ENCODE measurements at places on chromosomes 11 and 22. TPM values are rescaled to one million over a fixed set of nuclear protein-coding genes. Genes with fewer than 3 reads are reported as not detected.

DNA sequence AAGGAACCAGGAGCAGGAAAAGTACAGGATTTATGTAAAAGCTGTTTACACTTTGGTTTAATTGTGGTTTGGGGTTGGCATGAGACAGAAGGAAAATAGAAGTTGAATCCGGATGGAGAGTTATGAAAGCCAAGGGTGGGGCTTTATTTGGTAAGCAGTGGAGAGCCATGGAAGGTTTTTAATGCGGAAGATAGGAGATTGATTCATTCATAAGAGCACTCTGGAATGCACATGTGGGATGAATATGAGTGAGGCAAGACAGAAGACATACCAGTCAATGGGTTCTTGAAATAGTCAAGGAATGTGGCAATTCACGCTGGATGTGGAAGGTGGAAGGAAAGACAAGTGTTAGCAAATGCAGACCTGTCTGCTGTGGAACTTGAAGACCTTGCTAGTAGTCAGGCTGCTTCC, 9.3 kb upstream of the GLB1L3 start:
- H3K27me3 ChIP-seq = no peaks in the 10 kb centered on the region
- no peak overlapping the region for H3K4me3 ChIP-seq
- peaks cover 24% of the 10 kb centered on the region for H3K4me1 ChIP-seq
- no peak for DNase-seq
- peaks cover 3% of the 10 kb centered on the region for H3K36me3 ChIP-seq
- H3K27ac ChIP-seq = no peak overlapping the region

DNA sequence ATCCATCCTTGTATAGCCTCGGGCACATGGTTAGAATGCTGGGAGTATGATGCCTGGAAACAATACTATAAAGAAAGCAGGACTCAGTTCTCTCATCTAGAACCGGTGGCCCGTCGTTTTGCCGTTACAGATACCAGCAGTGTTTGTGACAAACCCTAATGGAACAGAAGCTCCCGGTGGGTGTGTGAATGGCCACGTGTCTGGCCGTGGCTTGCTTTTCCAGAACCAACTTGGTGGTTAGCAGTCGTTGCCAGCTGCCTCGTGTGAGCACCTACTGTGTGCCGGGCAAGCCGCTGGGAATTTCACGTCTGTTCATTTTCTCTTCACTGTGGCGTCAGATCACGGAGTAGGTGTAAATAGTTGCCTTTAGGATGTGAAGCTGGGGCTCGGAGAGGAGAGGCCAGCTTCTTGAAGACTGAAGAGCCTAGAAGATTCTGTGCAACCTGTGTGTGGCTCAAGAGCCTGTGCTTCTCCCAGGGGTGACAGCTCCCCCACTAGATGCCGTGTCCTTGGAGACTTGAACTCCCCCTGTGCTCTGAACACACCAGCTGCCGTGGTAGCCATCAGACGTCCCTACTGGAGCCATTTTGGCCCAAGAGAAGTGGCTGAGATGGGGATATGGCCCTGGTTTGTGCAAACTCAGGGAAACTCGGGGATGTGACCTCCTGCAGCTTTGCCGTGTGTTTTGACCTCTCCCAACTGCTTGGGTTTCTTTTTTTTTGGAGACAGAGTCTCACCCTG, 57.5 kb upstream of the PPARA start:
- no peak overlapping the region for H3K4me3 ChIP-seq
- H3K4me1 ChIP-seq = peaks cover 6% of the 10 kb centered on the region
- no peak overlapping the region for H3K27ac ChIP-seq
- H3K36me3 ChIP-seq = no peaks in the 10 kb centered on the region
- DNase-seq = no peak

DNA sequence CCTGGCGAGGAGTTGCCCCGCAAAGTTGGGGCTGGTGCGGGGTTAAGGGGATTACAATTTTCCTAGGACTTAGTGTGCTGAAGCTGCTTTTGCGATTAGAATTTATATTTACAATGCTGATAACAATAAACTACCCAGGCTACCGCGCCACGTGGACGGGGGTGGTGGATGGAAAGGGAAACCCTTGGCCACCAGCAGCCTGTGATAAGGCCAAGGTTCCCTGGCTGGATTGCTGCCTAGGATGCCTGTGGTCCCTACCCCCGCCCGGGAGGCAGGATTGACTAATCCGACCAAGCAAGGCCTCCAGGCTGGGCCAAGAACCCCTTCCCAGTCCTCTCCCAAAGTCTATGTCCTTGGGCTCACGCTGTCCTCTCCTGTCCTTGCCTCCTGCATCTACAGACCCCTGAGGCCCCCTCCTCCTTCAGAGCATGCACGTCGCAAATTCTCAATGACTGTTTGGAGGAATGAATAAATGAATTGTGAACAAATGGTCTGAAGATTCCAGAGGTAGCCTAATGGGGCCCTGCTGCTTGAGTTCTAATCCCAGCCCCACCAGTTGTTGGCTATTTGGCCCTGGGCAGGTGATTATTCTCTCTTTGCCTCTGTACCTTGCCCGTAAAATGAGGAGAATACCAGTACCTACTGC, 7.6 kb upstream of the CHKA start:
- DNase-seq = no peak
- H3K4me3 ChIP-seq = no peak overlapping the region
- peaks cover 3% of the 10 kb centered on the region for H3K4me1 ChIP-seq
- peaks cover 7% of the 10 kb centered on the region for H3K36me3 ChIP-seq
- H3K27me3 ChIP-seq = peaks cover 20% of the 10 kb centered on the region

DNA sequence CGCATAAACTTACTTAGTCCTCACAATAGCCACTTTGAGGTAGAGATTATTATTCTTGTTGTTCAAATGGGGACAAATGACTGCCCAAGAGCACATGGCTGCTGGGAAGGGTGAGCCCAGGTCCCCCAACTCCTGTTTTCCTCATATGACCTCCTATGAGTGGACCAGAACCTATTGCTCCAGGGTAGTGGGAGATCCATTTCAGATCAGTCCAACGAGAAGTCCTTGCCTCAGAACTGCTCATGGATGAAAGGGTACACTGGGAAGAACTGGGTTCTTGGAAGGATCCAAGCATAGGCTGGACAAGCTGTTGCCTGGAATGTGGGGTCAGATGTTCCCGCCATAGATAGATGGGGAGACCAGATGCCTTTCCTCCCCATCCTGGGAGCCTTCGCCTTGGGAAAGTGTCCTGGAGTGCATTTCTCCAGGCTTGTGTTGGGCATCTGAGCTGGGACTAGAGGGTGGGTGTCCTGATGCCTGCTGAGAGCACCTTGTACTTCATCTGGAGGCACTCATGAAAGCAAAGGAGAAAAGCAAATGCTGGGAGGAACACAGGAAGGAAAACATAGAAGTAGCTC, 146.3 kb upstream of the B3GAT1 start:
- H3K4me1 ChIP-seq = no peaks in the 10 kb centered on the region
- H3K27me3 ChIP-seq = peaks cover 4% of the 10 kb centered on the region
- DNase-seq = peak; percentile 5
- no peak overlapping the region for H3K4me3 ChIP-seq
- H3K27ac ChIP-seq = no peak overlapping the region
- no peaks in the 10 kb centered on the region for H3K36me3 ChIP-seq

DNA sequence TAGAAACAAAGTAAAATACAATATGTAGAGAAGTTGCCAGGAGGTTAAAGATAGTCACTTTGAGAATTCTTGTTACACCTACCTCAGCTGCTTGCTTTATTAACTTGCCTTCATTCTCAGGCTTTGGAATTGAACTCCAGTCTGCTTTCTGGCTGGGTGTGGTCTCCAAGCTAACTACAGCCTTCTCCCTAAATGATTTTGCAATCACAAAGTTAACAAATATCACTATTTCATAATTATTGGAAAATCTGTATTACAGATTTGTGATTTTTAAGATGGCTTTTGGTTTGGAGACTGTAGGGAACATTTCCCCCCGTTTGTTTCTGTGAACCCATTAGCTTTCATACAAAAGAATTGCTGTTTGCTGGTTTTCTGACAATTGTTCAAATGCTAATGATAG, 2.2 kb downstream of the PLAAT5 start:
- peaks cover 12% of the 10 kb centered on the region for H3K4me1 ChIP-seq
- peaks cover 5% of the 10 kb centered on the region for H3K36me3 ChIP-seq
- peaks cover 72% of the 10 kb centered on the region for H3K27me3 ChIP-seq
- DNase-seq = no peak

DNA sequence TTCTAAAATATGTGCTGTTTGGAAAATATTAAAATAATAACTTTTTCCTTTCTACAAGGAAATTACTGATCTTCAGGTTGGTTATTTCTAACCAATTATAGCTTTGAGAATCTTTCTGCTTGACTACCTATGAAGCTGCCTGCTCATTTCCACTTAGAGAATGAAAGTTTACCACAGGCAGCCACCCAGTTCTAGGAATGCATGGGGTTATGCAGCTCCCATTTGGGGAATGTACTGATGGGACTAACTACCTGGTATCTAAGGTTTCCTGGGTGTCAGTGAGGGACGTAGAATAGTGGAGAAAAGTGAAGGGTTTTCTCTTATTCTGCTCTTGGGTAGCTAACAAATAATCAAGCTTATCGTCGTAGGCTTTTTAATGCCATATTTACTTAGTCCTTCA, 73.4 kb downstream of the DEUP1 start:
- no peaks in the 10 kb centered on the region for H3K27me3 ChIP-seq
- H3K4me1 ChIP-seq = no peaks in the 10 kb centered on the region
- H3K27ac ChIP-seq = no peak overlapping the region
- no peak for DNase-seq

DNA sequence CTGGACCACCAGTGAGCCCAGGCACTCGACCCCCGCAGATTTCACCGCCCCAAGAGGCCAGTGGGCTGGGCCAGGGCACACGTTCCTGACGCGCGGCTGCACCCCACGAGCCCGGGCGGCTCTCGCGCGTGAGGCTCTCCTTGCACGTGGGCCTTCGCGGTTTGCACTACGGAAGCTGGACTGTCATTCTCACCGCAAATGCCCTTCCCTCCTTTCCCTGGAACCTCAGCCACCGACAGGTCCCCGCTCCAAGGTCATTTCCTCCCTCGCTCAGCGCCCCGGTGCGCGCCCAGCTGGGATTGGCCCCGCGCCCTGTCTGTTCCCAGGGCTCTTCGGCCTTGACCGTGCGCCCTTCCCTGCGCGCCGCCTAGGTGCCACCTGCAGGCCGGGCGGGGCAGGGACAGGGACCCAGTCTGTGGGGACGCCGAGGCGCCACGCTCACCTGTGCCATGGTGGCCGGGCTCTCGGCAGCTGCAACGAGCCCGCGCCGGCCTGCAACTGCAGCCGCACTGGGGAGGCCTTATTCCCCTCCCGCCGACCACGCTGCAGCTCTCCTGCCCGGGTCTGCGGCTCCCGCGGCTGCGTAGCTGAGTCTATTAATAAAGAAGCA, 2.1 kb upstream of the CPT1A start:
- H3K27me3 ChIP-seq = peaks cover 17% of the 10 kb centered on the region
- peak overlapping the region; percentile 90 for H3K4me3 ChIP-seq
- H3K4me1 ChIP-seq = peaks cover 39% of the 10 kb centered on the region
- H3K36me3 ChIP-seq = no peaks in the 10 kb centered on the region

The CLP1 gene
- 20.5 TPM for total RNA-seq

The LMNTD2 gene
- 0.81 TPM for total RNA-seq

The MMP27 gene
- not detected for total RNA-seq

The CBX7 gene
- total RNA-seq = 8.6 TPM

The LDHA gene
- 1,270 TPM for total RNA-seq

The GAL3ST1 gene
- total RNA-seq = not detected
